MCF 10A (cell line): ENCODE measurements at places on chromosomes 2 and 18. TPM values are rescaled to one million over a fixed set of nuclear protein-coding genes. Genes with fewer than 3 reads are reported as not detected.

- DNase-seq: no peak
Observed at GRCh38 chr2:98588880-98589431, 19.4 kb downstream of the COA5 start.

GRCh38 chr18:46289931-46290330, 185.7 kb downstream of the HAUS1 start:
- DNase-seq: no peak

DNA sequence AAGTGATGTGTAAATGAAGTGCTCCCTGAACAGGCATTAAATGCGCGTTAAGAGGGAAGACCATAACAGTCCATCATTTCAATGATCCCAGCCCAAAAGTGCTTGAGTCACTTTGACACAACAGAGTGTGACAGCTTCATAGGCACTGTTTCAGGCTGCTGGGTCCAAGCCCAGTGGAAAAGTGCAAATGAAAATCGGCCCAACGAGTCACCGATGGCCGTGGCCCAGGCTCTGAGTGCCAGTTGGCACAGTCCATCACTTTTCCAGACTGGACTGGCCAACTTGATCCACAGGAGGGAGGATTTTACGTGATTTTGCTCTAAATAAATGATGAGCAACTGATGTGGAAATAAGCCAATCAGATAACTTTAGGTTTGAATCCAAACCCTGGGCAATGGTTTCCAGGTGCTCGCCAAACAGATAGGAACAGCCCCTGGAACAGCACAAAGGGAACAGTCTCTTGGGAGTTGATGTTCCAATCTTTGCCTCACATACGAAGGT, 114.0 kb downstream of the SP3 start:
- peak; percentile 41 for DNase-seq

GRCh38 chr18:48539406-48540250, 797 bp downstream of the CTIF start:
- DNase-seq: peak; percentile 62

GRCh38 chr2:61210332-61210981, 48.5 kb downstream of the C2orf74 start:
- DNase-seq: peak; percentile 82

GRCh38 chr2:189952536-189953109, 109.9 kb downstream of the MSTN start:
- no peak for DNase-seq

DNA sequence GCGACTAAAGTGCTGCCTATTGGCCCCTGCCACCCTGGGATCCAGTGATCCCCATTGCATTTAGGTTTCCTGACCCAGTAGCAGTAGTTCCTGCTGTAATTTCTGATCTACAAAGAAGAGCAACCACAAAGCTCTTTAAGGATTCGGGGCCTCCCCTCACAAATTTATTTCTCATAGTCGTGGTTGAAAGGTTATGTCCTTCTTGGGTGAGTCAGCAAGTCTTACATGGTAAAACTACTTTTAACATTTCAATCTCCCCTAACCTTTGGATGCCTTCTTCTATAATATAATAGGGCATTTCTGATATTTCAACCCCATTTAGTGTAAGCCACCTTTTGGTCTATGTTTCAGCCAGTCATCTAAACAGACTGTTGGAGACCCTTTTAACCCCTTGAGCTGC, 14.9 kb downstream of the PIKFYVE start:
- no peak for DNase-seq

GRCh38 chr2:231891514-231891905, 34.7 kb downstream of the NPPC start:
- no peak for DNase-seq

GRCh38 chr2:98824256-98825019, 93.5 kb upstream of the MGAT4A start:
- no peak for DNase-seq

GRCh38 chr2:3154700-3155099, 222.9 kb downstream of the EIPR1 start:
- peak; percentile 10 for DNase-seq

GRCh38 chr2:26853751-26854150, 5.8 kb downstream of the DPYSL5 start:
- DNase-seq: no peak

DNA sequence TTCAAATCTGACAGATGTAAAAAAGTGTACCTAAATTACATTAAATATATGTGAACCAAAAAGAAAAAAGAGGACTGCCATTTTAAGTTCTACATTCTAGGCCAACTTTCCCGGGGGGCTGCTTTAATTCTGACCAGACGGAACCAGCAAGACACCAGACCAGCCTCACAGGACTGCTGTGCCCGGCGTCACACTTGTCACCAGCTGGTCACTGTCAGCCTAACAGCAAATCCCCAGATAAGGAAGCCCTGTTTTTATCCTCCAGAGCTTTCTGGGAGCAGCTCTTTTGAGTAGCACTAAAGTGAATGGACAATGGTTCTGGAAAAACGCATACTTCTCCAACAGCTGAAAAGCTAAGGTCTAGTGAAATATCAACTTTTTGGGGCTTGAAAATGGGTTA, 35.6 kb downstream of the CYB5A start:
- no peak for DNase-seq

DNA sequence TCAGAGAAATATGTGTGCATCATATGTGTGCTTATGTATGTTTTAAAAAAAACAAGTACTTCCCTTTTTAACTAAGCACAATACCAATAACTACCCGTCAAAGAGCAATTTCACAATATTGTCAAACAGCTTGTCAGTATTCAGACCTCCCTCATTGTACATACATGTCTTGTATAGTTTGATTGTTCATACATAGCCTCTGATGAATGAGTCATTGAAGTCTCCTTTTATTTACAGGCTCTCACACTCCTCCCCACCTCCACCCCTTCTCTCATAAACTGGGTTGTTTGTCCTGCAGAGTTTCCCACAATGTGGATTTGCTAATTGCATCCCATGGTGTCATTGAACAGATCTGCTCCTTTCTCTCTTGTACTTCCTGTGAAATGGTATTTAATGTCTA, 132.8 kb upstream of the L3MBTL4 start:
- no peak for DNase-seq

GRCh38 chr18:58991167-58991798, 126.6 kb downstream of the ZNF532 start:
- DNase-seq: peak; percentile 90

- no peak for DNase-seq
Observed at GRCh38 chr2:207073801-207074678, 91.7 kb downstream of the KLF7 start.

GRCh38 chr18:24740829-24741228, 280.4 kb downstream of the HRH4 start:
- no peak for DNase-seq

DNA sequence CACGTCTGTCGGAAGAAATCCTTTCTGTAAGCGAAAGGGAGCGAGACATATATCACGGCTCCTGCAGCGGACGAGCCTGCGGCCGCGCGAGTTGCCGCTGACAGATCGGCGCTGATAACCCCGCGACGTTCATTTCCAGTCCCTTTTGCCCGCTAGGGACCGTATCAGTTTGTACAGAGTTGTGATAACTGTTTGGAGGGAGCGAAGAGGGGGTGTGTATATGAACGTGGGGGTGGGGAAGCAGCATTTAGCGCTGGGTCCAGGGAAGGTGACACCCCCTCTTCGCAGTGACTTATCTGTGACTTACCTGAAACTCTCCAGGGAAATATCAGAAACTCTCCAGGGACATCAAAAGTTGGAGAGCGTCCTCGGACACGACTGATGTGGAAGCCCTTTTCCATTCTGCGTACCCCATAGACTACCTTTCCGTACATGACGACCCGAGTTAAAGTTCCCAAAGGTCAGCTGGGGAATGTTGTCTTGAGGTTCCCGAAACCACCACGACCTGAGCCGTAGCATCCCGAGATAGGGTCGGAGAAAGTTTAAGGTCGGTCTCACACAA, 948 bp upstream of the GATA6 start:
- no peak for DNase-seq

GRCh38 chr2:47354848-47355204, 48.1 kb upstream of the MSH2 start:
- no peak for DNase-seq

DNA sequence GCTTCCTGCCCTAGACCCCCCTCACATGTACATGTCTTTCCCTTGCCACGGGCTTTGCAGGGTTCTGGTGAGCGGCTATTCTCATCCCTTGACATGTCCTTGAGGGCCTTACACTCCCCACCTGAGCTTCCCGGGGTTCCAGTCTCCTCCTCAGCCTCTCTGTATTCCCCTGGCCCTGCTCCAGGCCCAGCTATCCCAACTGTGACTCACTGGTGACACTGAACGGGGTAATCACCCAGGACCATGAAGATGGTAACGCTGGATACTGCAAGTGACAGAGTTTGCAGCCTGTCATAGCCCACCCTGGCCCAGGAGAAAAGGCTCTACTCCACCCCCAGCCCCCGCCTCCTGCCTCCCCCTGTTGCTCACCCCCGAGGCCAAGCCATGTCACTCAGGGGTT, 27.3 kb downstream of the KIF3C start:
- DNase-seq: no peak

POTEC gene
- not detected in 2 replicates for total RNA-seq

HPCAL1 gene
- 136 and 144 TPM in 2 replicates for total RNA-seq

DSC1 gene
- not detected in 2 replicates for total RNA-seq

CPLX4 gene
- total RNA-seq: not detected in 2 replicates

UNC80 gene
- not detected in 2 replicates for total RNA-seq

IFT172 gene
- total RNA-seq: 20.6 and 22.3 TPM in 2 replicates

COLEC12 gene
- total RNA-seq: 0.05 TPM in 1 of 2 replicates, not detected in the other

GREB1 gene
- 1.7 and 2.3 TPM in 2 replicates for total RNA-seq
